Smooth muscle cell of the brain vasculature (primary cell): ENCODE measurements at places on chromosomes 6 and 20.

GRCh38 chr6:142543606-142544005 lies 241.8 kb downstream of the ADGRG6 start:
- DNase-seq: no peak

GRCh38 chr6:53349209-53349693 lies 501 bp upstream of the ELOVL5 start:
- DNase-seq: no peak

GRCh38 chr6:163429858-163430448 lies 15.4 kb downstream of the QKI start:
- no peak for DNase-seq

DNA sequence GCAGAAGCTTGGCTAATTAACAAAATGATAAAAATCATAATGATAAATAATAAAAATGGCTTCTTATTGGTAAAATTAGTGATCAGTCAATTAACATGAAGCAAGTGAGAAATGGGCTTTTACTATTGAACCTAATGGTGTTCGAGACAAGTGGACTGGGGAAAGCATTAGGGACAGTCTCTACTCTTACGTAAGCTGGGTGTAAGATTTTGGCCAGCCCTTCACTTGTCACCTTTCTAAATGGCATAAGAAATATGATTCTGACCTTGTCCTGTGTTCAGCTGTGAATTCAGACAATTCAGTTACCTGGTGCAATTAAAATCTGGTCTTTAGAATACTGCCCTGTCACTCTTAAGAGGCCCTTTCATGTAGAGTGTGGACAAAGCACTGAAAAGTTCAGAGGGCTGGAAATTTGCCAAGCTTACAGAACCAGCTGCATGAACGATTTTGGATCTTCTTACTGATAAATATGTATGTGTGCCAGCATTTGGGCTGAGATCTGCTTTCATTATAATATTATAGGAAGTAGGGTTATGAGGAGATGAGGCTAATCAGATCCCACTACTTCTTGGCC lies 115.9 kb downstream of the QRSL1 start:
- DNase-seq: no peak

GRCh38 chr6:33430991-33431879 lies 11.4 kb downstream of the SYNGAP1 start:
- DNase-seq: no peak

GRCh38 chr6:148509800-148510581 lies 167.4 kb downstream of the SASH1 start:
- DNase-seq: peak; percentile 57

DNA sequence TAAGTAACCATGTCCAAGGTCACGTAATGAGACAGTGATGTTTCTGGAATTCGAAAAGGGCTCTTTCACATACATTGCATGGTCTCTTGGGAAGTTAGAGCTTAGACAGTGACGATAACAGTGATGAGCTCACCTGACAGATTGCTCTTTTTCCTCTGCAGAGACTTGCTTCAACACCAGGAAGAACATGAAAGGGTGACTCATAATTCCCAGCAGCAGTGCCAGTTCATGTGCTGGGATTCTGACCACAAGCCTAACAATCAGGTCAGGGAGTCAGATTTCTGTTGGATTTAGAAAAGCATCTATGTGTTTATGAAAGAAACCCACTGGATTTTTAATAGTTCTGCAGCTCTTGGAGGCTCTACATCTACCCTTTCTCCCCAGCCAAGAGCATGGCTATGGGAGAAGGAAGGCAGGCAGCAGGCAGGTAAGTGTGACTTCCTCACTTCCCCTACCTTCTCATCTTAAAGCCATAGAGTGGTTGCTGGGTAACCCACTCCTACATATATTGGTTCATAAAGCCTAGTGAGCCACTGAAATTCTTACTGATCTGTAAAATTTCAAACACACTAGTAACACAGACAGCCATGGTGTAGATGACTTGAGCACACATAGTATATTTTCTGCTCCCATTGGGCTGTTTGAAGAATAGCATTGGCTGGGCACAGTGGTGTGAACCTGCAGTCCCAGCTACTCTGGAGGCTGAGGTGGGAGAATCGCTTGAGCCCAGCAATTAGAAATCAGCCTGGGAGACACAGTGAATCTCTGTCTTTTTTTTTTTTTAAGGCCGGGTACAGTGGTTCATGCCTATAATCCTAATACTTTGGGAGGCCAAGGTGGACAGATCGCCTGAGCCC lies 44.4 kb upstream of the LOC128125822 start:
- DNase-seq: peak; percentile 95

DNA sequence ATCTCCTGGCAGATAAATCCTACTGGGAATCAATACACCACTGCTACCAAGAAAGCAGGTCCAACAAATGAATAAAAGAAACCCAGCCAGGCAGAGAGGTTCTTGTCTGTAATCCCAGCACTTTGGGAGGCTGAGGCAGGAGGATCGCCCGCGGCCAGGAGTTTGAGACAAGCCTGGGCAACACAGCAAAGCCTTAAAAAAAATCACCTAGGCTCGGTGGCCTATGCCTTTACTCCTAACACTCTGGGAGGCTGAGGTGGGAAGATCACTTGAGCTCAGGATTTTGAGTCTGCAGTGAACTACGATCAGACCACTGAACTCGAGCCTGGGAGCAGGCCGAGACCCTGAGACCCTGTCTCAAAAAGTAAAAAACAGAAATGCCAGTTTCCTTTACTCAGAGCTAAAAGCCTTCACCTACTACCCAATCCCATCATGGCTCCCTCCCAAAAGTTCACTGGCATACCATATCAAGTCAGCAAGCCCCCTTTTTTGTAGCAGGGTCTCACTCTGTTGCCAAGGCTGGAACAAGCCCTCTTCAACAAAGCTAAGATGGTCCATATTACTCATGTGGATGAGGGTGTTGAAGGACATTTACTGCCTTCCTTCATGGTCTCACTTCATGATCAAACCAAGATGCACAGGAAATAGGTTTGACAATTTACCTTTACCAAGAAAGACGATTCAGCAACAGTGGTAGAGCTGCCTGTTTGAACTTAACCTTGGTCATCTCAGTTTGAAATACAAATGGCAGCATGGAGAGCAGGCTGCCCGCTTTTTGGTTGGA lies 5.3 kb downstream of the SNX5 start:
- no peak for DNase-seq

DNA sequence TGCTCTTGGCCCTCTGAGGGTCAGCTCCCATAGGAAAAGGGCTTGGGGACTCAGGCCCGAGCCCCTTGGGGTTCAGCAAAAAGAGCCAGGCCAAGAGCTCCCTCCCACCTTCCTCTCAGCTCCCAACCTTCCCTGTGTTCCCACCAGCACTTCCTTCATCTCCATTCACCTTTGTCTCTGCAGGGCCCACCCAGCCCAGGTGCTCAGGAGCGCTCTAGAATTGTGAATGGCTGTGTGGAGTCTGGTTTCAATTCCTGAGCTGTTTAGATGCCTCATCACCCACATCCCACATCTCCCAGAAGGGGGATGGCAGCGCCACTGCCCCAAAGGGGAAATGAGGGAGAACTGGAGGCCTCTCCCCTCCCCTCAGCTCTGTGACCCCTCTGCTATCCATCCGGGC lies 7.7 kb downstream of the GRM4 start:
- no peak for DNase-seq

DNA sequence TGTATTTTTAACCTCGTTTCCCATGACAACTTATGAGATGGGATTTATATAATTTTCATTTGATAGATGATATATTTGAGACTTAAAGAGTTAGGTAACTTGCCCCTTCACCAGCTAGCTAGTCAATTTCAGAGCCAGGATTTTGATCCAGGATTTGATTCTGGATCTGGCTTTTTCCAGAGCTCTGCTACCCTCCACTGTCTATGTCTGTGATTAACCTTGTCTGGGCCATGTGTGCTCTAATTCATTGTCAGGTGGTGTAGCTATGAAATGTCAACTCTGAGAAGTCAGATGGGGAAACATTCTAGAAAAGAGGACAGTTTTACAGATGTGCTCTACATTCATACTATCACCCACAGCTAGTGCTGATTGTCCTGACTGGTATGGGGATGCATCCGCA lies 42.5 kb upstream of the MLIP start:
- no peak for DNase-seq

DNA sequence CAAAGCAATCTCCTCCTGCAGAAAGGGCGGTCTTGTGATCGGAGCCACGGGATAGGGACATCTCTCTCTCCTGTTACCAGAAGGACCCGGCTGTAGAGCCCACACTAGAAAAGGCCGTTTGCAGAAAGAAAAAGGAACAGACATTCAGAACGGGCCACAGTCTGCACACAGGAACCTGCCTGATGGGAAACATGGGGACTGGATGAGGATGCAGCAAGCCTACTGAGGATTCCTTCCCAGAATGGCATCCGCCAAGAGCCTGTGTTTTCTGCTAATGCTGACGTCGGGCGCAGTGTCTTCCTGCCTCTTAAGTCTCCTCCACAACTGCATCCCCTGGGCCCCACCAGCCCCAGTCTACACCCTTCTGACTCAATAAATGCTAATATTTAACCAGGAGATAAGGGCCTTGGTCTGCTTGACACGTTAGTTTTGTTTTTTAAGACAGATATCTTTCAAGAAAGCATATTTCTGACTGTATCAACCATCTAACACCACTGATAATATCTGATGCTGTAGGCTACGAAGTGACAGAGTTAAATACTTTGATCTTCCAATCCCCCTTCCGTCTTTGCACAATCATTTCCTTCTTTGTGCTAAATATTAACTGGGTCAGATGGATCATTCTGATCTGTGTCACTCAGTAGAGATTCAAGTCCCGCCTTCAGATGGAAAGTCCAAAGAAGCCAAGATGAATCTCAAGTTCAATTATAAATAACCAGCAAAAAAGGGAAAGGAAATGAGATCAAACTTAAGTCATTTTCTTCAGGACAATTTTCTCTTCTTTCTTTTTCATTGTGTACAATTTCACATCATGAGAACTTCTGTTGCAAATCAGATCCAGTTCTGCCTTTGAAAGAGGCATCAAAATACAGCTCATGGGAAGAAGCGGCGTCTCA lies 20.7 kb downstream of the FAM50B start:
- DNase-seq: no peak

GRCh38 chr6:52326540-52327364 lies 35.2 kb upstream of the PAQR8 start:
- no peak for DNase-seq

GRCh38 chr6:28985462-28986164 lies 19.5 kb downstream of the ZNF311 start:
- DNase-seq: peak; percentile 87

GRCh38 chr6:85464722-85465150 lies 14.9 kb downstream of the NT5E start:
- DNase-seq: no peak

GRCh38 chr6:9482030-9482738 lies 932.7 kb downstream of the TFAP2A start:
- DNase-seq: peak; percentile 62

- no peak for DNase-seq
Measured at GRCh38 chr20:60851826-60852704, 400.0 kb upstream of the CDH4 start.

GRCh38 chr6:110105296-110105695 lies 74.2 kb downstream of the WASF1 start:
- no peak for DNase-seq

DNA sequence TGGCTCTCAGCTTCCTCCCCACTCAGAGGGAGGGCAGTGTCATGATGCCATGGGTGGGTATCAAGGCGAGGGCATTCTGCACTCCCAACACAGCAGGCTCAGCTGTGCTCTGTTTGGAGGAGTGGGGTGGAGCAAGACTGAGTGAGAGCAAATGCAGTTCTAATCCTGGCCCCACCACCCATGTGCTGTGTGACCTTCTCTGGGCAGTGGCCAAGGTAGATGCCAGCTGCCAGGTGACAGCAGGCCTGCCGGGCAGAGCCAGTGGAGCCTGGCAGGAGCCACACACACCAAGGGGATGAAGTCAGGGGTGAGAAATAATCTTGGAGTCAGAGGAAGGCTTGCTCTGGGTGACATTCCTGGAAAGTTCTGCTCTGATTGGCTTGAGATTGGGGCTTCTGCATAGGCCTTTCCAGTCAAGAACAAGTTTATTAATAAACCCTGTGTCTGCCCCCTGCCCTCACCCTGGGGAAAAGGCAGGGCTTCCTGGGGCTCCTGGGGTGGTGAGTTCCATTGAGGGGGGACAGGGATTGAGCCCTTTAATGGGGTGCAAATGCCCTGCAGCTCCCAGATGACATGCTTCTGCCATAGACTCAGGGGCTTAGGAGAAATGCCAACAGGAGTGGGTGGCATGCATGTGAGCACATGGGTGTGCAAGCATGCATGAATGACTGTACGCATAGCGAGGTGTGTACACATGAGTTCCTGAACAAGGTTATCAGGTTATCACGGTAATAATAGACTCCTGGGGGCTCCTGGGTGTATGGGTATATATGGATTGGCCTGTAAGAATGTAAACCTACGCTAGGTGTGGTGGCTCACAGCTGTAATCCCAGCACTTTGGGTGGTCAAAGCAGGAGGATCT lies 134.2 kb downstream of the MRPL14 start:
- DNase-seq: no peak

- no peak for DNase-seq
Measured at GRCh38 chr6:11659757-11660156, 118.8 kb downstream of the ADTRP start.

- no peak for DNase-seq
Measured at GRCh38 chr20:50621068-50621665, 70.2 kb downstream of the RIPOR3 start.

GRCh38 chr6:15404685-15404980 lies 158.8 kb downstream of the JARID2 start:
- DNase-seq: no peak

DNA sequence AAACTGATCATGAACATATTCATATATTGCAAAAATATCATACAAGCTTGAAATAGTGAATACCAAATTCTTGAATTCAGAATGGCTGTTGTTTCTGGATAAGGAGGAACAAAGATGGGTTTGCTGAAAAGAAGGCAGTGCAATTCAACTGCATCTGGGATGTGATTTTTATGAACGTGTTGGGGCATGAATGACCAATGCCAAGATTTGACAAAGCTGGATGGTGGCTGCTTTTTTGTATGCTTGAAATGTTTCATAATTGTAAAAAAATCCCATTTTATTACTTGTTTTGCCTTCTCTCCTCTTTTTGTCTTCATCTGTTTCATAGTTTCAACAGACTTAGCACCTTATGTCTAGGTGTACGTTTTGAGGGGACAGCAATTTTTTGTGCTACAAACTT lies 36.8 kb upstream of the BCAS1 start:
- no peak for DNase-seq

DNA sequence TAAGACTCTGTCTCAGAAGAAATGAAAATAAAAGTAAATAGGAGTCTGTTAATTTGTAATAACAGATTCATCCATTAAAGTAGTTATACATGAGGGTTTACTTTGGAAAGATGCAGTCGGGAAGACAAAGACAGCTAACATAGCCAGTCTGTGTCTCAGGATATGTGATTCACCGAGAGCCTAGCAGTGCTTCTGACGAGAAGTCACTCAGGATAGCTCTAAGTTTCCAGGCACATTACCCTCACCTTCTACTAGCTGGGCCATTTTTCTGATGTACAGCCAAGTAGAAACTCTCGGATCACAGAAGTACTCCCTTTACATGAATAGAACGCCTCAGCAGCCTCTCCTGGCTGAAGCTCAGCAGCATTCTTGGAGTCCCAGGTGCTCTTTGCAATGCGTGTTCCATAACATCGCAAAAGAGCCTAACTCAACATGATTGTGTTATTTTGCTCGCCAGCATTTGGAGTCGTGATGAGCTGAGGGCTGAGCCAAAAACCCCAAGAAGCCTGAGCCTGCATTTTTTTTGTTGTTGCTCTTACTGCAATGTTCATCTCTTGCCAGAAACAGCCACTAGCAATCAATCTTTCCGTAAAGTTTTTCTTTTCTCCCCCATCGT lies 22.4 kb upstream of the TASP1 start:
- DNase-seq: no peak

GRCh38 chr20:49615401-49616153 lies 47.6 kb upstream of the PTGIS start:
- DNase-seq: no peak

GRCh38 chr6:80163754-80164187 lies 57.3 kb downstream of the BCKDHB start:
- no peak for DNase-seq

GRCh38 chr6:20909621-20910020 lies 375.4 kb downstream of the CDKAL1 start:
- no peak for DNase-seq
